Retina (tissue), 1 donor: ENCODE measurements at places on chromosomes 7 and 10.

- DNase-seq: no peak
These were observed 159.1 kb upstream of the GDF10 start for GRCh38 chr10:47140761-47141348.

- DNase-seq: no peak
These were observed 8.4 kb upstream of the PURB start for GRCh38 chr7:44893710-44894234.

- DNase-seq: no peak
These were observed 244.3 kb upstream of the PHYHIPL start for GRCh38 chr10:58932126-58932525.

DNA sequence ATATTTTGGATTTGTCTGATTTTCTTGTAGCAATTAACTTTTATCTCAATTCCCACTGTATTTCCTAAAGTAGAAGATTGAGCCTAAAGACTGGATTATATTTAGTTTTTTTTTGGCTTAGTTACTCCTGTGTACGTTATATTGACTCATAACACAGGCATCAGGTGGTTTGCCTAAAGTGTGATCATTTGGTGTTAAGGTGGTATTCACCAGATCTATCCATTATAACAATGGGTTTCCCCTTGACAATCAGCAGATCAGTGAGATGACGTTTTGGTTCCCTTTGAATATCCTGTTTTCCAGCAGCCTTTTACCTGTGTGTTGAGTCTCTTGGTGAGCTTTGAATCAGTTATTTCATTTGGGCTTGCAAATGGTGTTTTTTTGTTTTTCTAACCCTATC lies 18.1 kb downstream of the MAPK8 start:
- no peak for DNase-seq

DNA sequence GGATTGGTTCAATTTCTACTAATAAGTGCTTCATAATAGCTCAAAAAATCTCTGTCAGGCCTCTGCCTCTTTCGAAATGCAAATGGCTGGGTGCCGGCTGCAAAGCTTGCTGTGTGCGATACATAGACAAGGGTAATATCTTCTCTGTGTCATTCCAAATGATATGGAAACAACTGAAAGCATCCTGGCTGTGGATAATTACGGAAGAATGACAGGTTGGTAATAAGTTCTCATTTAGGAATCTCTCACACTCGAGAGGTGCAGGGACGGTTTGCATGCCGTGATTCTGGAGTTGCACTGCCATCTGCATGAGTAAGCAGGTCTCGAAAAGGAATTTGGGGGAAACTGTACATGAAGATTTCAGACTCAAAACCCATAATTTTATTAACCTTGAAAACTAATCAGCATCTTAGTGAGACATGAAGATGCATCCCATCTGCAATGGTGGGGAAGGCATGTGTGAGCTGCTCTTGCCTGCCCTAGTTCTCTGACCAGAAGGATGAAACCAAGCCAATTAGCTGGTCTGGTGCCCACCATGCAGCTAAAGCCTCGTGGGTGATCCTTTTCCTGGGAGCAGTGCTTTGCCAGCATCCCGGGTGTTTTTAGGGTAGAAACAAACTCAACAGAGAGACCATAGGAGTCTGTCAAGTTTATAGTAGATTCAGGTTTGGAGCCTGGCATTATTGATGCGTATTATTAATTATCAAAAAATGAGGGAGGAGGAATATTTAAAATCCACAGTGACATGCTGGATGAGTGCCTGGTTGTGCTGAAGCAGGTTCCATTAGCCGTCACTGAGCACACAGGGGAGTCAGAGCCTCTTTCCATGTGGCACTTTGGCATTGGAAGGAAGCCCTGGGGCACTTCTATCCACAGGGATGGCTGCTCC lies 503.6 kb upstream of the MGMT start:
- no peak for DNase-seq

DNA sequence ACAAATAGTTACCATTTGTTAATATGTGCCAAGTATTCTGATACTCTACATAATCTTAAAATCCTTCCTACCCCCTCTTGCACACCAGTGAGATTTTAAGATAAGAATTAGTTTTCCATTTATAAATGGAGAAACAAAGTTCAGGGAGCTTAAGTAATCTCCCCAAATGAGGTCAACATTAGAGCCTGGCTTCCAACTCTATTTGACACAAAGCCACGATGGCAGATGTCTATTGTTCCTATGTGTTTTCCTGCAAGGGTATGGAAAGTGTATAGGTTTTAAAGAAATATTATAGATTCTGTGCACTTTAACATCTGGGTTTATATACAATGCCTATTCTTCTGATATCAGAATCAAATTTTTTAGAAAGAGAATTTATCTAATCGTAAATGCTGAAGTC lies 143.9 kb upstream of the SEMA3C start:
- no peak for DNase-seq

DNA sequence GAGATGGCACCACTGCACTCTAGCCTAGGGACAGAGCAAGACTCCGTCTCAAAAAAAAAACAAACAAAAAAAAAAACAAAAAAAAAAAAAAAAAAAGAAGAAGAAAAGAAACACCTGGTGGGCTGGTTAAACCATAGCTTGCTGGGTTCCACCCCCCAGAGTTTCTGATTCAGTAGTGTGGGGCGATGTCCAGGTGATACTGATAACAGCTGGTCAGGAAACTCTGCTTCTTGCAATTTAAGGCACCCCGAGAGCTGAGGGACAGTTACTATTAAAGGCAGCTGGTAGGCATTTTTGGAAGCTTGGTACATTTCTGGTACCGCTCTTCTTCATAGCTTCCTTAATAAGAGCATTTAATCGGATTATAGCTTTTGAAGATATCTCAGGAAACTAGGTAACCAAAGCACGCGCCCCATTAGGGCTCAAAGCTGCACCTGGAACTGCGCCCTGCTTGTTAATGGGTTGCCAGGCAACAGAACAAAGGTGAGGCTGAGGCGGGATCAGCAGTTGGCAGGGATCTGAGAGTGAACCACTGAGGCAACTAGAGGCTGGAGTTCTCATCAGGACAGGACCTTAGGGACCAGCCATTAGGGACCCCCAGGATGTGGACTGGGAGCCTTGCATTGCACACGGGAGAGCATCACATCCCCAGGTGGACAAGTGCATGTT lies 6.5 kb upstream of the SDK1 start:
- no peak for DNase-seq

DNA sequence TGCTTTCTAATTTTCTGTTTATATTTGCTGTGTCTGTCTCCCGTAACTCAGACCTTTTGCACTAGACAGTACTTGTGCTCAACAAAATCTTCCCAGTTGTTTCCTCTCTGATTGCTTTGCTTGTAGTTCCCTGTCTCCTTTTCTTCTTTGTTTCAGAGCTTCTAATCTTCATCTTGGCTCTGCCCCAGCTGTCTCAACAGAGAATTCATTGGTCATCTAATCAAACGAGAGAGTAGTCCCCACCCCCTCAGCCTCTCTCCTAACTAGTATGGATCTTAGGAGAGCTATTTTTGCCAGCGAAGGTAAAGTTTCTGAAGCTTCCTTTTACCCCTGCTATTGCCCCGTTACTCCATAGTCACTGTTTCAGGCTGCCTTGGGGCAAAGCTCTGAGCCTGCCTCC lies 32.8 kb downstream of the SLC26A4 start:
- no peak for DNase-seq

GRCh38 chr10:22489975-22490374 lies 144.7 kb downstream of the SPAG6 start:
- DNase-seq: no peak

DNA sequence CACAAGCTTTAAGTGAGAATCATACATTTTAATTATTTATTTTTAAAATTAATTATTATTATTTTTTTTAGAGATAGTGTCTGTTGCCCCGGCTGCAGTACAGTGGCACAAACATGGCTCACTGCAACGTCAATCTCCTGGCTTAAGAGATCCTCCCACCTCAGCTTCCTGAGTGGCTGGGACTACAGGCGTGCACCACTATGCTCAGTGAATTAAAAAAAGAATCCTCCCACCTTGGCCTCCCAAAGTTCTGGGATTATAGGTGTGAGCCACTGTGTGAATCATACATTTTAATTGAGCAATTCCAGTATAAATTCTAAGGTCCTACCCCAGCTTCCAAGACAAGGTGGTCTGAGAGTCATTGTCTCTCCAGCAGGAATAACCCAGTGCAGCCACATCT lies 172.4 kb downstream of the JAZF1 start:
- no peak for DNase-seq

DNA sequence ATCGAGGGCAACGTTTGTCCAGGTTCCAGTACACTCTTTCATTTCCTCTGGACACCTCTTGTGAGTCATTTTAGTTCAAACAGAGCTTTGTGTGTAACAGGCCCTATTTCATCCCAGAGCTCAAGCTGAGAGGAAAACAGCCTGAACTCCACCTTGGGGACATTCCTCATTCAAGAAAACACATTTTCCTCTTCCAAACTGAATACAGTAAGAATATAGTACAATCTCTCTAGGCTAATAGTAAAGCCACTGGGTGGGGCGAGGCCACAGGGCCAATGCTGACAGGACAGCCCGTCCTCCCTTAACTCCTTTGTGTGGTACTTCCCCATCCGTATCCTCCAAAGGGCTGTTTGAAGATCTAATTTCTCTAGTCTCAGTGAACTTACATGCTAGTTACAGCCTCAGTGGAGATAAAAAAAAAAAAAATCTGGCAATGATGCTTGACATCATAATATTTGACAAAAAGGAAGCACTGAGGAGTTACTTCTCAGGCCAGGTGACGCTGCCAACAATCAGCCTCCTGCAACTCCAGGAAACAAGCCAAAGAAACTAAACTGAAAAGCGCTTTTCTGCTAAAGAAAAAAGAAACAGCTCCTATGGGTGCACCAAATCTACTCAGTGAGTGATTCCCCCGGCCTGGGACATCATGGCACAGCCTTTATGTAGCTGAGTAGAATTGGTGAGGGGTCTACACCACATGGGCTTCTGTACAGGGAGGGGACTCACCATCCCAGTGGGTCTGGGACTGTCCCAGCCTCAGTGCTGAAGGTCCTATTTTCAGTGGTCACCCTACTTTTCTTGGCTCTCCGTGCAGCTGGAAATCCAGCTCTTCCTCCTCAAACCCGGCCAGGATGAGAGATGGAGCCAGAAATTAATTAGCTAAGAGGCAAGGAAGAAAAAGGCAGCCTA lies 238.2 kb upstream of the NEBL start:
- peak; percentile 28 for DNase-seq

GRCh38 chr10:62027841-62028501 lies 126.5 kb downstream of the ARID5B start:
- no peak for DNase-seq

DNA sequence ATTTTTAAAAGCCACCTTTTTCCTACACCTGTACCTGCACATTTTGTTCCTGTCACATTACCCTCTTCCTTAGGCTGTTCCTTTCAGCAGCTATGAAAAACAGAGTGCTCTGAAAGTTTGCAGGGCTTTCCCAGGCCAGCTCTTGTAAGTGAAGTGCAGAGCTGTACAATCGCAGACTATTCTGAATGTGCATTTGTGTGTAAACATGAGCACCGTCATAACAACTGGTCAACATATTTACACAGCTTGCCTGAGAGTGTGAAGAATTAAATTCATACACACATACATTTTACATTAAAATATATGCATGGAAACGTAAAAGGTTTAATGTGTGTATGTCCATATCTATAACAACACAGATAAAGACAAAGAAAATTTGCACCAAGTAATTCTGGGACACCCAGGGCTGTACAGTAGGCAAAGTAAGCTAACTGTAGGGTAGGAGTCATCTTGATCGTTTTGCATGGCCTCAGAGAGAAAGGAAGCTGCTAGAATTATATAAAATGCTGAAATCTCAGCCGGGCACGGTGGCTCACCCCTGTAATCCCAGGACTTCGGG lies 23.6 kb upstream of the LYZL1 start:
- no peak for DNase-seq

GRCh38 chr7:129438839-129439651 lies 4.8 kb downstream of the STRIP2 start:
- no peak for DNase-seq

GRCh38 chr10:75647675-75648074 lies 216.3 kb downstream of the LRMDA start:
- no peak for DNase-seq

GRCh38 chr10:93126483-93127052 lies 52.9 kb downstream of the CYP26A1 start:
- DNase-seq: no peak

DNA sequence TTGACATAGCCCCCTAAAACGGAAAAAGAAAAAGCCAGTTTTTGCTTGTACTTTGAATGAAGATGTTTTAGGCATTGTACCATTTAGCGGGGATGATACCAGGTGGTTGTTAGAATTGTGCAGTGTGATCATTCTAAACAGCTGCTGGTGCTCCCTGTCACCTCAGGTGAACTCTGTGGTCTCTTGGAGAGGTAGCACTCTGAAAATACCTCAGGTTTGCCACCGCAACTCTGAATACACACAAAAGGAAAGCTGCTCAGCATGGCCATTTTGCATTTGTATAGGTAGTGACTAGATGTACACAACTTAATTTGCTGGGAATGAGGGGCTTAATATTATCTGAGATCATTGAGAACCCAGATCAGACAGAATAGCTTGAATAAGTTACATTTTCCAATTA lies 52.6 kb downstream of the PLEKHA8 start:
- DNase-seq: no peak

DNA sequence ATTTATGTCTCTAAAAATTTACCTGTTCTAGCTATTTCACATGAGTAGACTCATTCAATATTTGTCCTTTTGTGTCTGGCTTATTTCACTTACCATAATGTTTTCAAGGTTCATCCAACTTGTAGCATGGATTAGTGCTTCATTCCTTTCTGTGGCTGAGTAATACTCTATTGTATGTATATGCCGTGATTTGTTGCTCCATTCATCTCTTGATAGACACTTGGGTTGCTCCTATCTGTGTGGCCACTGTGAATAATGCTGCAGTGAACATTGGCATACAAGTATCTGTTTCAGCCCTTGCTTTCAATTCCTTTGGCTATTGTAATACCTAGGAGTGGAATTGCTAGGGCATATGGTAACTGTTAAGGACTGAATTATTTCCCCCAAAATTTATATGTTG lies 86.9 kb downstream of the VWC2 start:
- no peak for DNase-seq

GRCh38 chr7:71484380-71484779 lies 352.4 kb downstream of the GALNT17 start:
- DNase-seq: no peak

GRCh38 chr7:13945670-13946069 lies 43.8 kb downstream of the ETV1 start:
- DNase-seq: peak; percentile 26

DNA sequence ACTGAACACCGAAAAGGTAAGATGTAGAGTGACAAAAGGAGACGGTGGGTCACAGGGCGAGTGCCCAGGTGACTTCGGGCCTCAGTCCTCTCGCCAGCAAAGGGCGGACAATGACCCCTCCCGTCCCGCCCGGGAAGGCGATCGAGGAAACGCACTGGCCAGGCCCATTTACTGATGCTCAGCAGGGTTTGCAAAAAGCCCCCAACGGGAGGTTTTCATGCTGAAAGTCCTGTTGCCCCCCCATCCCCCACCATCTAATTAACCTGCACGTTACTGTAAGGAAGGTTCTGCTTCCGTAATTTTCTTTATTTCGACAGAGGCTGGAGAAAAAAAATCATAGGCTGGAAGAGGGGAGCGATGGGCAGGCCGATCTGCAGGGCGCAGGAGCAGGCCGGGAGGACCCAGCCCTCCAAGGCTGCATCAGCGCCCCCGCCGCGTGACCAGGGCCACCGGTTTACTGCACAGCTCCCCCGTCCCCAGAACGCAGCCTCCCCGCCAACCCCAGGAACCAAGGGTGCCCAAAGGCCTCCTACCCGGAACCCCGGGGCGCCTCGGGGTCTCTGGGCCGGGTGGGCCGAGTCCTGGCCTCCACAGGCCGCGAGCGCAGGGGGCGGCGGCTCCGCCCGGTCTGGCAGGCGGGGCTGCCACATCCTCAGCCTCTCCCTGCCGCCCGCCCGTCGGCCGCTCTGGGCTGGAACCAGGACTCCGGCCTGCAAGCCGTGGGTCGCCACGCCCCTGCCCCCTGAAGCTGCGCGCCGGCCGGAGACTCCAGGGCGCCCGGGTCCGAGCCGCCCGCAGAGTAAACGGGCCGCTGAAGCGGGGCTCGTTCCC lies 613 bp downstream of the OAT start:
- DNase-seq: peak; percentile 88
